Endodermal cell (in vitro differentiated cells): ENCODE measurements at places on chromosomes 12 and 14. TPM values are rescaled to one million over a fixed set of nuclear protein-coding genes. Genes with fewer than 3 reads are reported as not detected.

DNA sequence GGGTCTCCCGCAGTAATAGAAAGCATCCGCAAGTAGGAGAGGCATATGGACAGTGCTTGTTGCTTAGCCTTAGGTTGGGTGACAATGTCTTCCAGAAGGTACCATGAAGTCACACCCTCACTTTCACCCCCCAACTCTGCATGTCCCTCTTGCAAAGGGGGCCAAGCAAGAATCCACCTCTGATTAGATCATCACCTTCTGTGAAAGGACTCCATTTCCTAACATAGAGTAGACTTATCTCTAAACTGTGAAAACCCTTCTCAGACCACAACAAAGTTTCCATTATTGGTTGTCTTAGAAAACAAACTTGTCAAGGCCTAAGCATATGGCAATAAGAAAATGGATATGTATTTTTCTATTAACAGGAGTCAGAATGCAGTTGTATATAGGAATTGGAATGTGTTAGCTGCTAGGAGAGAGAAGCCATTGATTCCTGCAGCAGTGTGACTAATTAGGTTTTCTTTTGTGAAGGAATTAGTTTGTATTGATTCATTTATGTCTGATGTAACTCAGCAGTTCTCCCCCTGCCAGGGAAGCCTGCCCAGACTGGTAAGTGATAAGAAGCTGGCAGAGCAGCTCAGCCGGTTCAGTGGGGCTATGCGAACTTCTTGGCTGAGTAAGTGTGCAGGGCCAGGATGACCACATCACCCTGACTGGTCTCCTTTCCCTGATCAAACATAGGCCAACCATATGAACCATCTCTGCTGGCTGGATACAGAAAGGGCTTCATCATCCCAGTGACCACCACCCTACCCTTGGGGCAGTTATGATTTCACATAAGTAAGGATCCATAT lies 107.3 kb upstream of the CCDC196 start:
- DNase-seq: no peak

DNA sequence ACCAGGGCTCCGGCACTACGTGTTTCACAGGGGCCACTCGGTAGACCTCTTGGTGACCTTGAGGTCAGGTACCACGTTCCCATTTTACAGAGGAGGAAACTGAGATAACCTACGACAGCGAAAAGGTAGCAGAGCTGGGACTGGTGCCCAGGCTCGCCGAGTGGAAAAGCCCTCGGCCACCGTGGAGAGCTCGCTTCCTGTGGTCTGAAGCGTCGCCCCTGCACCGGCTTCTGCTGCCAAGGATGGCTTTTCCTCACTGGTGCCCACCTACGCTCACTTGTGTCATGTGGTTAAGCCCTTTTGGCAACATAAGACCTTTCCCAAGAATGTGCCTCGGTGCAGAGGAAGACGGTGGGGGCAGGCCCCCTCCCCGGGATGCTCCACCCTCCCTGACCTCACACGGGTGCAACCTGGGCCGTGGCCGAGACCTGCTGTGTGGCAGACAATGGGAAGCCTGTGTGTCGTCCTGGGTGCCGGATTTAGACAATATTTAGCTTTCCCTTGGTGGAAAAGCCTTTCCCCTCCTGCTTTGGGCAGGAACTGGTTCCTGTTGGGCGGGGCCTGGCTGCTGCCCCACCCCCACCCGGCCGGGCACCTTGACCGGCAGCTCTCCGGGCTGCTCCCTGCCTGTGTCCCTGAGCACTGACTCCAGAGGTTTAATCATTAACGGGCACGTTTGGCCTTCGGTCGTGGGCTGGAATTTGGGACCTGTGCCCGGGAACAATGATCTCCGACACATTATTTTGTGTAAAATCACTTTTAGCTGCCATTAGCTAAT lies 32.4 kb upstream of the PPP1R13B start:
- DNase-seq: peak; percentile 85

- DNase-seq: no peak
Measured at GRCh38 chr14:93103392-93104080, 12.2 kb downstream of the ITPK1 start.

DNA sequence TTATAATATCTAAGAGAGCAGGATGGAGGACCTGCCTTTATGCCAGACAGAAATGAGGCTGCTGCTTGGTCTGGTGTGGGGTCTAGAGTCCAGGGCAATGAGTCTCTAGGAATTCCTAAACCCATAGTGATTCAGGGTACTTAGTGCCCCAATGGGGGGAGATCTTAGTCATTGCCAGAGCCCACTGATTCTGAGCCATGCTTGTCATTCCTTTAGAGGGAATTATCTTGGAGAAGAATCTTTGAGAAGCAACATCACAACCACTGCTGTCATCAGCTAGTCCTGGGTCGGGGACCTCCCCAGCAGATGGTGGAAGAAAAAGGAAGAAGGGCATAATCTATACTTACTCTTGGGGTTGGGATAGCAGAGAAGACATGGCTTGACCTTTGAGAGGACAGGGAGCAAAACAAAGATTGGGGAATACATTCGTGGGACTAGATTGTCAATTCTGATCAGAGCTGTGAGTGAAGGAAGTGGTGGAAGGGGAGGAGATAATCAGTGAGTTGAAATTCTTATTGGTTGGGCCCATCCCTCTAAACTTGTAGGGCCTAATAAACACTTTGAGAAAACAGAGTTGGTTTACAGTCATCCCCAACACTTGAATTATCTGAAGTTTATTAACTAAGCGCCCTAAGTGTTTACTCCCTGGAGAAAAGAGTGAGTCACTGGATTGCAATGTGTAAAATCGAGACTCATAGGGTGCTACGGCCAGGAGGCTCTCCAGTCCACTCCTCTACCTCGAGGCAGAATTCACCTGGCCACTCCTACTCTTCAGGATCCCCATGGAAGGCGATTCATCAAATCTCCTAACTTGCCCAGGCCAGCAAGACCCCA lies 3.0 kb upstream of the KRT3 start:
- DNase-seq: no peak

DNA sequence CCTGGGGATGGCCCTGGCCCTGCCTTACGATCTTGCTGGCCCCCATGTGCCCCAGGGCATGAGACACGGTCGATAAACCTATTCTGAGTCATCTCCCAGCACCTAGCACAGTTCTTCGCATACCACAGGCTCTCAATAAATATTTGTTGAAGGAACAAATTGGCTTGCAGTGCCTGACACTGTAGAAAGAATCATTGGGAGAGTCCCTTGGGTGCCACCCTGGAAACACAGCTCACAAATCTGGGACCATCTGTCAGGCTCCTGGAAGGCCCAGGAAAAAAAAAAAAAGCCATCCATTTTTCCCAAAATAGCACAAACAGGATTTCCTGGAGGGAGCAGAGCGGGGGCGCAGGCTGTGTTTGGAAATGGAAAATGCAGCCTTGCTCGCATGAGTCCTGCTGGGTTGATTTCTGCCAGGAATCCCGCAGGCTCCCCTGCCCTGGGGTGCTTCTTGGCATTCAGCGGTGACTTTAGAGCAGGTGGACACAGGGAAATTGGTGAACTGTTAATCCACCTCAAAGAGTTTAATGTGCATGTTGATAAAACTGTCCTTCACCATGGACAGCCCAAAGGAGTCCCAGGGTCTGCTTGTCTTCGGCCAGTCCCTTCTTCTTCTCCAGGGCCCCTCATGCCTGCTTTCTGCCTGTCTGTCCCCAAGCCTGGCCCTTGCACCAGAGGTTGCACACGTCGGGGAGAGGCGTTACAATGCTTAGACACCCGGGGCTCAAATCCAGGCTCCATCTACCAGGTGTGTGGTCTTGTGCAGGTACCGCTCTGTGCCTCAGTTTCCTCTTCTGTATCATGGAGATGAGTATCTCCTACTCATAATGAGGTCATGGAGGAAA lies 106.1 kb upstream of the RFLNA start:
- no peak for DNase-seq

- no peak for DNase-seq
Measured at GRCh38 chr14:67987606-67988005, 168.0 kb downstream of the RAD51B start.

DNA sequence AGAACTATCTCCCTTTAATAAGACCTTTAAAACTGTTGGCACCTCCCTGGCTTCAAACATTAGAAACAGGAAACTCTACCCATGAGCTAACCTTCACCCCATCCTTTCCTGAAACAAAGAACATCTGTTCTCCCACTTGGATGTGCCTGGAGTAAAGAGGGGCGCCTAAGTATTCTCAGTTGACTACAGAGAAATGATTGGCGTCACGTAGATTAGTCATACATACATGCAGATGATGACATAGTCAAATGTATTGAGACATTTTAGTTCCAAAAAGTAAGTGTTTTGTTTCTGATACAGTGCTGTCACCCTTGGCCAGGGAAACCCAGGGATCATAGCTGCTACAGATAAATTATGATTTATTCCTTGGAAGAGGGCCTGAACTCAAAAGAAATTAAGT lies 260.0 kb upstream of the PLEKHG7 start:
- DNase-seq: no peak

- DNase-seq: no peak
Measured at GRCh38 chr12:64890873-64891468, 66.5 kb downstream of the TBC1D30 start.

DNA sequence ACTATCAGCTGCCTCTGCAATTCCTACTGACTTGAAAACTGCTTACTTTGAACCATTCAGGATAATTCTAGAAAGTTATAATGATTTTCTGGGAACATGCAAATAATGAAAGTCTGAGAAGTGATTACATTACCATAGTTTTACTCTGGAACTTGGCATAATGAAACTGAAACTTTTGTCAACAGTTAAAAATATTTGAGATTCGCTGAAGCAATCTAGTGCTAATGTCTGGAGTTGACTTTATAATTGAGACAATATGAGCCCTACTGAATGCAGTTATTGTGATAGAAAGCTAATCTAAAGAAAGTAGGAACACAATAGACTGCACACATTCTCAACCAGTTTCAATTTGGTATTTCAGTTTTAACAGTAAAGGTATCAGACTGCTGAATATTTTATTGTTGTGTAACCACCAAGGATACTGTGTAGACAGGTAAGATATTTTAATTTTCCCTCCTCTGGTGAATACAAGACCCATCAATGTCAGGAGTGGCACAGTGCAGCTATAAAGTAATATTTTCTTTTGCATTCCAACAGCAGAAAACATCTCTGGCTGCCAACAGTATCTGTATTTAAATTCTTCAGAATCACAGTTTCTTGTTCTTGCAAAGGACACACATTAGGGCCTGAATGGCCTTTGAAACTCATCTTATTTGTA lies 483.5 kb downstream of the ATP23 start:
- no peak for DNase-seq

DNA sequence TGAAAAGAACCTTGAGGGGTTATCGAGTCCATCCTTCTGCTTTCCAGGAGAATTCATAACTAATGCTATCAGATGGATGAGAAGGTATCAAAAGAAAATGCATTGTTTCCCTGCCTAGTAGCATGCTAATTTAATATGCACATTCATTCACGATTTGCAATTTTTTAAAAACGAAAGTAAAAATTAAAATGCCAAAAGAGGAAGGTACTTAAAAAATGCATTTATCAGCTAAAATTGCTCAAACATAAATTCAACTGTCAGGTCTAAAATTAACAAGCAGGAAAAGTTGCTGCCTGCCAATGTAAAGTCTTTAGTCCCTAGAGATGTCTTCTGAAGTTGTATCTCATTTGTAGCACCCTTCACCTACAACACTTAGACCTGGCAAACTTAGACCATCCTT lies 7.9 kb downstream of the ATF7 start:
- DNase-seq: no peak

DNA sequence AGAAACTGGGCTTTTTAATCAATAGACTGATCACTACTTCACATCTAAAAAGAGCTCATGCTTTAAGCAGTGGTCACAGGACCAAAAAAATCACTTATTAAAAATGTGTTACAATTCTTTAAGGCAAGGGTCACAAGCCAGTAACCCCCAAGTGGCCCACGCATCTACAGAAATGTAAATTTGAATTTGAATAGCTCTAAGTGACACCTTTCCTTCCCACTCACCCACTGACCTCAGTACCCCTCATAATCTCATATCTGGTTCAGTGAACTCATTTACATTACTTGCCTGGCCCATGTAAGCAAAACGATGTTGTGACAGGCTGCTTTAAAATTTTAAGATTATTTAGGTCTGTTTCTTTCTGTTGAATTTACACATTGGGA lies 27.4 kb downstream of the NELL2 start:
- no peak for DNase-seq

DNA sequence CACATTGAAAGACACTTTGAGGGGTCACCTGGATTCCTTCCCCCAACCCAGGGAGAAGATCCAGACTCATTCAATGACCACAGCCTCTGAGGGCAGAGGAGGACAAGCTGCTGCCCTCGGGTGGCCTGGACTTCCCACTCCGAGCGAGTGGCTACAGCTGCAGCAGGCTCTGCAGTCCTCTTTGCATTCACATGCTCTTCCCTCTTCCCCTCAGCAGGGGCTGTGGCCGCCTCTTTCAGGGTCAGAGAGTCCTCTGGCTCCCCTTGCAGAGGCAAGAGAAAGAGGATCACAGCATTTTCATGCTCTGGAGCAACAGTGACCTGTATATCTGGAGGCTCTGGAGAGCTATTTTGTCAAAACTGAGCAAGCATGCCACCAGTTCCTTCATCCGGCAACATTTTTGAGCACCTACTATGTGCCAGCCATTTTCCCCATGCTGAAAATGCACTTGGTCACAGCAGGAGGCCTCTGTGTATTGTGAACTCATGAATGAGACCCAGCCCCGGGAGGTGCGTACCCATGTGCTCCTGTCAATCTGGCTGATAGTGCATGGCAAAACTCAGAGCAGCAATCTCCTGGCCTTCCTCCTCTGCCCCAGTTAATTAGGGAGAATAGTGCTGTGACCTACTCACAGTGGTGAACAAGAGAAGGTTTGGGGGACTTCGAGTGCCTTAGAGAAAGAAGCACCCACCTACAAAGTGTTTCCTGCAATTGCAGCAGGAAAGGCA lies 42.9 kb upstream of the KCNA5 start:
- DNase-seq: peak; percentile 72

The CHGA gene
- 4.6 and 4.7 TPM in 2 replicates for total RNA-seq

The ZC2HC1C gene
- 1.5 and 2.3 TPM in 2 replicates for total RNA-seq

The PPP1R12A gene
- 80.0 to 101 TPM (median 93.2 TPM) in 3 replicates for total RNA-seq
